Stimulated activated CD8-positive, alpha-beta memory T cell treated with anti-CD3 and anti-CD28 coated beads, Interleukin-4, amount 100 ng/mL, for 1 hour (primary cell): ENCODE measurements at places on chromosomes 11 and 22.

GRCh38 chr11:65378208-65378927 is 4.1 kb downstream of the SLC25A45 start:
- DNase-seq = no peak

DNA sequence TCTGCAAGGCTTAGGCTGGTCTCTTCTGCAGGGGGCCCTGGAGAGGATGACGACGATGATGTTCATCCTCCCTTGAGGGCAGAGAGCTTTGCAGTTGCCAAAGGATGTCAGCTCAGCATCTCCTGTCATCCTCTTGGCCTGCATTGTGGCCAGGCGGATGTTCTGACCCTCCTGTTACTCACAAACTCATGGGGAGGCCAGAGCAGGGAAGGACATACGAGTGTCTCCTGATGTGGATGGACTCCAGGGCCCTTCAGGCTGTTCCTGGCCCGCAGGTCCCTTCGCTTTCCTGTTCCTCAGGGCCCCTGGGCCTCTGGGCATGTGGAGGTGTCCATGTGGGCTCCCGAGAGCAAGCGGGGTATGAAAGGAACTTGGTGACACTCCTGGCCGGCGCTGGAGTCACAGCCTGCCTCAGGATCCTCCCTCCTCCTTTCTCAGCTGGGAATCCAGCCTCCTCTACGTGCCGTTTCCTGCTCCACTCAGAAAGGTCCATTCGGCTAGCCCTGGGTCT is 8.5 kb downstream of the ADORA2A start:
- no peak for DNase-seq

DNA sequence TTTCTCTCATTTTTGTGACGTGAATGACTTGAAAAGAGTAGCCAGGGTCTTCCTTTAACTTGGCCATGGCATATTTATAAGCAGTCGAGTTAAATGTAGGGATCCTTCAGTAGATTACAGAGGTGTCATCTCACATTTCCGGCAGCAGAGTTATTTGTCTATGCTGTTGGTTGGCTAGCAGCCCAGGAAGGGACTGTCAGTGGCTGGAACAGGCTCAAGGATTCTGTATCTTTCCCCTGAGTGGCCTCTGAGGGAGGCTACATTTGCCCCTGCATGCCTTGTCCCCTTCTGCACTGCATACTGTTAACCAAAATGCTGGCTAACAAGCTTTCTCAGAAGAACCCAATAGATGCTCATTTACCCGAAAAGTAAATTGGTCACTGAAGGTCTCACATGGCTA is 187.6 kb downstream of the PGR start:
- DNase-seq = no peak

DNA sequence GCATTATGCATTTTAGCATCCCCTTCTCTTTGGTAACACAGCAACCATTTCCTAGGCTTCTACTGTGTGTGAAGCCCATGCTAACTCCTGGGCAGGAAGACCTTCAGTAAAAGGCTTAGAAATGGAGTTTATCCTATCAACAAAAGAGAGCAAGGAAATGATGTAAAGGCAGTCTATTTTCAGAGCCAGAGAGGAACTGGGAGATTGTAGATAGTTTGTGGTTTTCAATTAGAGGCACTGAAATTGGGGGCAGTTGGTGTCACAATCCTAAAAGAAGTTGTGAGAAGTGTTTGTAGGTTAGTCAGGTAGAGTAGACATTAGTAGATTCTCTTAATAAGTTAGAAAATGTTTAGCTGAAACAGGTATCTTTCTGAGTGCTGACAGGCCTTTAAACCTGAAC is 7.1 kb downstream of the ACAD8 start:
- DNase-seq = no peak

DNA sequence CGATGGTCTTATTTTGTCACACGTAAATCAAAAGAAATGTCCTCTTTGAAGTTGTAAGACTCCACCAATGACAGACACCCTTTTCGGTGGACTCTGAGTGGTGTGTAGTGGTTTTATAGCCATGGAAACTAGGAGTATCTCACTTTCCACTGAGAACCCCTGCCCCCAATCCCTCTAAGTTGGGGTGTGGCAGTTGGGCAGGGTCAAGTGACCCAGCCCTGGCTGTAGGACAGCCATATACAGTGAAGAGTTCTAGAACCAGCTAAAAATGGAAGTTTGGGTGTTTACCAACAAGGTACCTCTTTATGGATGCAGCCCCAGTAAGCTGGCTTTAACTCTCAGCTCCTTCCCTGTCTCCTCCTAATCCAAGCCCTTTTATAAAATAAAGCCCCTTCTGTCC is 5.2 kb downstream of the C22orf31 start:
- DNase-seq = no peak

DNA sequence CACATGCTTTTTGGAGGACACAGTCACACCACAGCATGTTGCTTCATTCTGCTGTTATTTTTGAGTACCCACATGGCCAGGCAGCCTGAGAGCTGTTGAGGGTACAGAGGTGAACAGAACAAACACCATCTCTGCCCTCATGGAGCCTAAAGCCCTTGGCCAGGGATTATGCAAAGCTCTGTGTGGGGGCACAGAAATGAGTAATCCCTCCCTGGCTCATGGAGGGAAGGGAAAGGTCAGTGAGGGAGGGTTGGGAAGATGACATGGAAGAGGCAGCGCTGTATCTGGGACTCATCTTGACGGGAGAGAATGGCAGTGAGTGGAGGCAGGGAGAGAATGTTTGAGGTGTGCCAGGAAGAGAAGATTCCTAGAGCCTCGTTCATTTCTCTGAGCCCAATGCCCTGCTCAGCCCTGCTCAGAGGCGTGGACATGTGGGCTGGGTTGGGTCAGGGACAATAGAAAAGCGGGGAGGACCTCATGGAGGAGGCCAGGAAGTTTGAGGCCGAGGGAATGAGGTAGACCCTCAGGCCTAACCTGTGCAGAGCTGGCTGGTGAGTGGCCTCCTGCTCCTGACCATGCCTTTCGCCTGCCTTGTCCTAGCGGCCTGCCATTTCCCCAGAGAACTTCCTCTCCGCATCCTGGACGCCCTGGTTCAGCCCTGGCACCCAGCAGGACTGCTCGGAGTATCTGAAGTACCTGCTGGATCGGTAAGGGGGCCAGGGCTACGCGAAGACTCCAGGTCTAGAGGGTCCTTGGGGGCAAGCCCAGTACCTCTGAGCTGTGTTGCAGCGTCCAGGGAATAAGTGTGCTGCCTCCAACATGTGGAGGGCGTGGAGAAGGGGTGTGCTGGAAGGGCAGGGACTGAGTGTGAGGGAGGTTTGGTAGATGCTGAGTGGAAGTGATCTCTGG is 19.8 kb downstream of the USP35 start:
- no peak for DNase-seq

DNA sequence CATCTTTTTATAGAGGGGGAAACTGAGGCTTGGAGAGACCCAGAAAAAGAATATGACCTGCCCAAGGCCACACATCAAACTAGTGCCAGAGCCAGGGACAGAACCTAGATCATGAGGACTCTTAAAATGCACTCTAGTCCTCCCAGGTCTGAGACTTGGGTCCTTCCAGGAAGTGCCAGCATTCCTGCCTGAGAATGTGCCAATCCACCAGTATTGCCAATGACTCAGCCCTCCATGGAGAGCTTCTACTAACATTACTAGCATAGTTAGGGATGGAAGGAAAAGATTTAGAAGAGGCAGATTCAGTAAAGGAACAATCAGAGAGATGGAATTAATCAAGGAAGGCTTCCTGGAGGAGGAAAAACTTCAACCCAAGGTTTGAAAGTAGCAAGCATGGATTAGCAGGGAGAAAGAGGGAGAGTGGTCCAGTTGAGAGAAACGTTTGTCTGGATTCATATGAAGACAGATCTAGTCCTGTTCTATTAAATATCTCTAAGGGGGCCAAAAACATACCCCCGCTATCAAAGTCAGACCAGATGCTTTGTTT is 20.1 kb upstream of the SMIM35 start:
- no peak for DNase-seq

DNA sequence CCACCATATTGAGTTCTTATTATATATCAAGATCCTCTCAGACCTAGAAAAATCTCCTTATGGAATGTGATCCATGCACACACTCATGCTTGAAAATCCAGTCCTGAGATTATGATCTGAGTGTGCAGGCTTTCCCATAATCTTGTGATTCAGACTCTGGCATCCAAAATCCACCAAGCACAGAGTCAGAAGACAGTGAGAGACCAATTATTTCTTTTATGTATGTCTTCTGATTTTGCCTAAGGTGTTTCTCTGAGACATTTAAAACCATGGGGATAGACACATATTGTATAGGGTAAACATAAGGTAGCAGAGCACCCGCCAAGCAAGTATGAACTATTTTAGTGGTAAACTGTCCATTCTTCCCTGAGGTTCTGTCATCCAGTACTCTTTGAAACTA is 52.0 kb upstream of the MMP13 start:
- no peak for DNase-seq
